D341Med (cell line): ENCODE measurements at places on chromosomes 13 and 19.

DNA sequence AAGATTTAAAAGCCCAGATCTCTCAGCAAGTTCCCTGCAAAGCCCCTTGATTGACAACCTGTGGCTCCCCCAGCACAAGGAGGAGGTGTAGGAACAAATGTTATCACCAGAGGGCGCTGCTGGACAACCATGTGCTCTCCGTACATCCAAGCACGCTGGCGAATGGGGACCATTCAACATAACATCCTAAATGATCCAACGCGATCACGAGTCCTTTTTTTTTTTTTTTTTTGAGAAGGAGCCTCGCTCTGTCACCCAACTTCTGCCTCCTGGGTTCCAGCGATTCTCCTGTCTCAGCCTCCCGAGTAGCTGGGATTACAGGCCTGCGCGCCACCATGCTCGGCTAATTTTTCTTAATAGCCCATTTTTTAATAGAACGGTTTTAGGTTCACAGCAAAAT, 52.0 kb downstream of the NWD1 start:
- DNase-seq: peak; percentile 88

GRCh38 chr19:39321832-39322176, 1.1 kb upstream of the LRFN1 start:
- no peak for DNase-seq

- DNase-seq: no peak
Observed at GRCh38 chr13:78129823-78130222, 211.2 kb upstream of the EDNRB start.

- DNase-seq: no peak
Observed at GRCh38 chr13:49046519-49046918, 70.8 kb downstream of the FNDC3A start.

GRCh38 chr13:29382021-29382420, 213.5 kb downstream of the SLC7A1 start:
- no peak for DNase-seq

GRCh38 chr19:15317392-15318071, 14.8 kb downstream of the BRD4 start:
- DNase-seq: no peak

- DNase-seq: no peak
Observed at GRCh38 chr13:51879133-51879532, 17.4 kb downstream of the CCDC70 start.

DNA sequence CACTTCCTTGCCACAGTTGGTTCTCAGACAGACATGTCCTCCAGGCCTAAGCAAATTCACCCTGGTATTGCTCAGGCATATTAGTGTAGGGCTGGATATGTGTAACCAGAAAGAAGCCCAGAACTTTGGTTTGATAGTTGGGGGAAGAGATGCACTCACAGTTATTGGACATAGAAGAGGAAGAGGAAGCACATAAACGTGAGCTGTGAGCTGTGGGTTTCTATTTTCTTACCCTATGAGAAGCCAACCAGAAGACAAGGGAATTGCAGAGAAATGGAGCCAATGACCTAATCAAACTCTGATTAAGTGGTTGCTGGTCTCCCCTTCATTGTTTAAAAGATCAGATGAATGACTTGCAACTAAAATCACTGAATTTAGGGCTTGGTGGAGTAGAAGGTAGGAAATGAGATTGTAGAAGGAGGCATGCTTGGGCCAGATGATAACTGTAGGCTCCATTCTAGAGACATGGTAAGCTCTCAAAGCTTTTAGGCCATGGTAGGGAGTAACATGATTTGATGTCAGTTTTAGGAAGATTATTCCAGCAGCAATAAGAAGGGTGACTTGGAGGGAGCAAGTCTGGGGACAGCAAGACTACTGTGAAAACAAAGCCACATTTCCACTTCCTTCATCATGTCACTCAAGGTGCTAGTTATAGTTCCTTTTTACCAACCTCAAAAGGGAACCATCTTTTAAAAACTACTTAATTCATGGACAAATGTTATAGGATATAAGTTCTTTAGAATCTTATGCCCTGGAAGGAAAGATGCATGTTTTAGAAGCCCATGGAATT, 24.1 kb upstream of the WDFY2 start:
- DNase-seq: no peak

DNA sequence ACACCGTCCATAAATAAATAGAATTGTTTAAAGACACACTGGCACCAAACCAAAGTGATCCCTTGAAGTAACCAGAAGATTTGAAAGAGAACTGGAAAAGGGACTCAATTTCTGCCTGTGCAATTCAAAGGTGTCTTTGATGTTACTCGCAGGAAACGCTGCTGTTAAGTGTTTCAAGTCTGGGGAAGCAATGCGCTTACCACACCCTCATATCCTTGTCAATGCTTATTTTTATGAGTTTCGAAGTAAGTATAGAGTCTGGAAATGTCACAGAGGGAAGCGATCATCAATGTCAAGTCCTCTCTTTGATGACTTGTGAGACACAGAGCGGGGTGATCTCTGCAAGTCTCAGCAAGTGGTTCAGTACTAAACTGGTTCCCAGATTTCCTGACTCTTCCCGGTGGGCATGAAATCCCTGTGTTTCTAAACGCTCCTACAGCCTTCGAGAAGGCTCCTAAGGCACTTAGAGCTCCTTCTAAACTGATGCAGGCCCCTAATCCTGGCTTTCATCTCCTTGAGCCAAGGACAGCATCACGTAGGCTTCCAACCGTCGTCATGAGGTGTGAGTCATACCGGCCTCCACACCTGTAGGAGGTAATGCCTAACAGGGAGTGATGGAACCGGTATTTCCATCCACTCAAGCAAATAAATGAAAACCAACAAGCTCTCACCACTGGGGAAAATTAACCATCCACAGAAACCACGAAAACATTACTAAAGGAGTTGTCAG, 22.8 kb downstream of the SYDE1 start:
- no peak for DNase-seq

- DNase-seq: no peak
Observed at GRCh38 chr13:25571237-25571636, 199.5 kb downstream of the ATP8A2 start.

- DNase-seq: no peak
Observed at GRCh38 chr13:79194727-79195126, 211.3 kb downstream of the RBM26 start.

DNA sequence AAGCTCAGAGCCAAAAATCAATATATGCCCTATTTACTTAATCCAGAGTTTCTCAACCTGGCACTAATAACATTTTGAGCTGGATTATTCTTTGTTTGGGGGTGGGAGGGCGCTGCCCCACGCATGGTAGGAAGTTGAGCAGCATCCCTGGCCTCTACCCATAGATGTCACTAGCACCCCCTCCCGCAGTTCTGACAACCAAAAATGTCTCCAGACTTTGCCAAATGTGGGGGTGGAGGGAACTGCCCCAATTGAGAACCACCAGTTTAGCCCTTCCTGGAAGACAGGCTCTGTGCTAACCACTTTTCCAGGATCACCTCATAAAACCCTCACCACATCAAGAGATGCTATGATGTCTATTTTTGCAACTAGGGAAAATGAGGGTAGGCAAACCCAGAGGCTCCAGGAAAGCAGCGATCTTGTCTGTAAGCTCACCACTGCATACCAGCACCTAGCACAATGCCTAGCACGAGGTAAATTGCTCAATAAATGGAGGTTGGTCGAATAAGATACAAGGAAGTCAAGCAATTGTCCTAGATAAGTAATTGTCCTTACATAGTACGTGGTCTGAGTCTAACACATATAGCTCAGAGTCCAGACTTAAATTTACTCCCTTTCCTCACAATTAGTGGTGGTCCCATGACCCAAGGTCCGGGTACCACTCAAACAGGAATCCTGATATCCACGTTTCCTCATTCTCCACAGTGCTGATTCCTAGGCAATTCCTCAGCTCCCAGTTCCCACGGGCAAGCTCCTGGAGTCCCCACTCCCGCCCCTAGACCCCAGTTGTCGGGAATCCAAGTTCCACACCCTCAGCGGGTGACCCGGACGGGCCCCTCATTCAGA, 892 bp downstream of the TRIR start:
- peak; percentile 64 for DNase-seq

GRCh38 chr19:53942001-53942786, 20.5 kb upstream of the CACNG8 start:
- DNase-seq: no peak
